ENCODE measurements at places on chromosomes 7 and 10.

GRCh38 chr7:11713352-11713751 is 118.6 kb downstream of the THSD7A start:
- no peak for DNase-seq

DNA sequence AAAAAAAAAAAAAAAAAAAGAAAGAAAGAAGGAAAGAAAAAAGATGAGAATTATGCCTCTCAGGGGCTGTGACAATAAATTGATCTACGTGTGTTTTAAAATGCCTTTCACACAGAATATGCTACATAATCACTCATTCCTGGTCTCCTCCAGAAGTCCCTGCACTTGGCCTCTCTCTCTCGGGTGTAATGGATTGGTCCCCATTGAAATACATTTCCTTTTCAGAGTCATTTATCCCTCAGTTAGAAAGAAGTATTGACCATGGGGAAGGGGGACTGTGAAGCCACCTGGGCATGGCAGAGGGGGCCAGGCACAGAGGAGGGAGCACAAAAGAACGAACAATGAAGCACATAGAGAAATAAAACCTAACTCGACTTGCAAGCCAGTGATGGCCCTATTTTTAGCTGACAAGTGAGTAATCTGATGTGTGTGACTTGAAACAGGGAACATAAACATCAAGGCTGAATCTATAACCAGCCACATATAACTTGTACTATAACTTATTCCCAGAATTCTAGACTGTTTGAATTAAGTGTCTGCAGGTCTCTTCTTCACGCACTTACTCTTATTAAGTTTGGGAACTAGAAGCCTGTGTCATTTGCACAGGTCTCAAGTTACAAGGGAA is 490.8 kb downstream of the KCNMA1 start:
- DNase-seq = peak; percentile 23

GRCh38 chr7:22725585-22725984 is 1.4 kb upstream of the IL6 start:
- DNase-seq = peak; percentile 47

DNA sequence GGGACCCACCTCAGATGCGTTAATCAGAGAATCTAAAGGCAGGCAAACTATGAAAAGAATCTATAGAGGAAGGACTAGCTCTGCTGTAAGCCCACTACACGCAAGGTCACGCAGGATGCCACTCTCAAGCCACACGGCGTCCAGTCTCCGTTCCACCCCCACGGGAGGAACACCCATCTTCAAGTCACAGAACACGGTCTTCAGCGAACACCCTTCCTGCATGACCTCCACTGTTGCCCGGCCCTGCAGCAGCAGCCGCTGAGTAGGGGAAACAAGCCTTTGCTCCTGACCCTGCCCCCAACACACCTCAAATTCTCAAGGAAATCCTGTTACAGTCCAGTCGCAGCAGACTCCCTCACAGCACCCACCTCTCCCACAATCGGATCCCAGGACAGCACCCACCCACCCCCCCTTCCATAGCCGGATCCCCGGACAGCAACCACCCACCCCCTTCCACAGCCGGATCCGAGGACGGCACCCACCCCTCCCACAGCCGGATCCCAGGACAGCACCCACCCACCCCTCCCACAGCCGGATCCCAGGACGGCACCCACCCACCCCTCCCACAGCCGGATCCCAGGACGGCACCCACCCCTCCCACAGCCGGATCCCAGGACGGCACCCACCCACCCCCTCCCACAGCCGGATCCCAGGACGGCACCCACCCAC is 133.7 kb downstream of the DIP2C start:
- DNase-seq = no peak

DNA sequence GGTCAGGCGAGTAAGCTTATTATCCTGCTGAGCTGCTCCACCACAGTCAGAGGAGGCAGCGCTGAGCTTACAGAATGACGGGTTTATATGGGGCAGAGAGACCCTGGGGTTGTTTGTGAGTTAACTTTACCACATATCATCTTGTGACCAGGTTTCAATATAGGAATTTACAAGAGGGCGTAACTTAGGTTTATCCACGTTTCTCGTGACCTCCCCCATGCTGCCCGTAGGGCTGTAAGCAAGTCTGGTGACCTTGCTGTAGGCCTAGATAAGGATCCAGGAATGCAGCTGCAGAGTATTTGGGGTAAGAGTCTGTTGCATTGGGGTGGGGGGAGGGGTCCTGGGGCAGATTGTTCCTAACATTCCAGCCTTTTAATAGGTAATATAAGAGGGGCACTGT is 24.6 kb downstream of the SCIN start:
- DNase-seq = no peak

All from fibroblast of skin of back (primary cell).